ENCODE measurements at places on chromosomes 11 and 22.

- no peak for DNase-seq
These were observed 3.6 kb downstream of the MMP1 start for GRCh38 chr11:102794382-102794781.

DNA sequence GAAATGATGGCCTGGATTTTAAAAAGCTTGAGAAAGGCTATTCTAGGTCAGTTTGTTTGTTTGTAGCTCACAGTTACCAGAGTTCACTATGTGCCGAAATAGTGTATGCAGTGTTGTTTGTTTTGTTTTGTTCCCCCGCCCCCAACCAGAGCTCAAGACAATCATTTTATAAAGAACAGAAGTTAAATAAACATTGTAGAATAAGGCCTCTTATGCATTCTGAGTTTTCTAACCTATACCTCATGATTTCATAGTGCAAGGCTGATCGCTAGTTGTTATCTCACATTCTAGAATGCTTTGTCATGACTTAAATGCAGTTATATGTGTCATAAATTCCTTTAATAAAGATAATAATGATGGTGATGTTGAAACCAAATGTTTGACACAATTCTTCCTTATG lies 7.8 kb downstream of the KCNA4 start:
- no peak for DNase-seq

GRCh38 chr11:18264677-18265555 lies 1.1 kb upstream of the SAA1 start:
- no peak for DNase-seq

DNA sequence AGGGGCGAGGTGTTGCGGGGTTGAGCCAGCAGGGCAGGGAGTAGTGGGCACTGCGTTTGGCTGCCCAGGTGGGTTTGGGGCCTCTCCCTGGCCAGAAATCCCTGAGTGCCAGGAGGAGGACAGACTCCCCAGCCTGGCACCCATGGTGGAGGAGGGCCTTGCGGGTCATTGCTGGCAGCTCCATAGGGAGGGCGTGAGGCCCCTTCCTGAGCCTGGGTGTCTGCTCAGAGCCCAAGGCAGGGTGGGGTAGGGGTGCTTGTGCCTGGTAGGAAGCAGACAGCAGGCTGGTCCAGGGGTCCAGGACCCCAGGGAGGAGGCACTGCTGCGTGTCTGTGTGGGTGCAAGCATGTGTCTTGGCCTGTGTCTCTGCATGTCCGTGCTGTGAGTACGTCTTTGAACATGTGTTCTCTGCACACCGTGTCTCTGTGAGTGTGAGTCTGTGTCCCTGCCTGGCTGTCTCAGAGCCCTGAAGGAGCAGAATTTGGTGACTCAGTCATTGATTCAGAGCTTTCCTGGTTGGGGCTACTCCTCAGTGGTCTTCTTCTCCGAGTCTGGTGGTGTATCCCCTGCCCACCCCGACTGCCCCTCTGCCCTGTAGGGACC lies 3.9 kb downstream of the TSPAN4 start:
- no peak for DNase-seq

DNA sequence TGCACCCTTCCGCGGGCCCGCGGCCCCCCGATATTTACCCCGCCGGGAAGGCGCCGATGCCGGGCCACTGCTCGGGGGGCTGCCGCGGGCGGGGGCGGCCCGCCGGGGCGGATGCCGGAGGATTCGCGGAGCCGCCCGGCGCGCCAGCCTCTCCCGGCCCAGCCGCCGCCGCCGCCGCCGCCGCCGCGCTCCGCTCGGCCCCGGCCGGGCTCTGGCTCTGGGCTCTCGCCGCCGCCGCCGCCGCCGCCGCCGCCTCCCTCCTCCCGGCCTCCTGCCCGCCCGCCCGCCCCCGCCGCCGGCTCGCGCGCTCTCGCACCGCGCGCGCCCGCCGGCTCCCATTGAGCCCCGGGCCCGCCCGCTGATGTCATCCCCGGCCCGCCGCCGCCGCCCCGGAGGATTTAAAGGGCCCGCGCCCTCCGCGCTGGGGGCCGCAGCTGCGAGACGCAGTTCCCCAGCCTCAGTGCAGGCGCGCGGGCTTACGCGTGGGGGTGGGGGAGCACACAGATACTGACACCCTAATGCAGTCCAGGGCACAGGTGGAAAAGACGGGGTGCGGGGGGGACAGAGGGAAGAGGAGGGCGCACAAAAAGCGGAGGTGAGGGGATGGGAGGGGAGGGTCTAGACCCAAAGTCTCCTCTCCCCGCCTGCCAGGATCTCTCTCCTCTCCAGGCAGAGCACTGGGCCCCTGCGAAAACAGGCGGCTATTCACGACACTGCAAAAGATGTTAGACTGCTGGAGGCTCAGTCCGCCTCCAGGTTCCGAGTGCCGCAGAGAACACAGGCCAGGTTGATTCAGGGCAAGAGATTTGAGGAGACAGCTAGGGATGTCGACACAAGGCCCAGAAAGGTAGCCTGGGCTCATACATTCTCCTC lies at the start of gene CSNK1E:
TSS of gene CSNK1E (minus strand) at position 312 of the 873 bp plus-strand sequence. CDS start 3,276 bp downstream, outside the sequence.
- DNase-seq, result peak; percentile 80

GRCh38 chr11:9639985-9640384 lies 23.9 kb upstream of the SWAP70 start:
- peak; percentile 44 for DNase-seq

GRCh38 chr11:57936050-57936418 lies 87.6 kb upstream of the OR9Q1 start:
- DNase-seq, result no peak

GRCh38 chr11:22860241-22860640 lies at the start of gene CCDC179:
TSS of gene CCDC179 (minus strand) at chr11:22860474. CDS start at chr11:22860421, 53 bp downstream.
- DNase-seq, result no peak

- no peak for DNase-seq
These were observed 6.5 kb downstream of the KCNQ1 start for GRCh38 chr11:2451336-2451735.

GRCh38 chr11:69012092-69013008 lies 696 bp downstream of the MRGPRF start:
- DNase-seq, result no peak

DNA sequence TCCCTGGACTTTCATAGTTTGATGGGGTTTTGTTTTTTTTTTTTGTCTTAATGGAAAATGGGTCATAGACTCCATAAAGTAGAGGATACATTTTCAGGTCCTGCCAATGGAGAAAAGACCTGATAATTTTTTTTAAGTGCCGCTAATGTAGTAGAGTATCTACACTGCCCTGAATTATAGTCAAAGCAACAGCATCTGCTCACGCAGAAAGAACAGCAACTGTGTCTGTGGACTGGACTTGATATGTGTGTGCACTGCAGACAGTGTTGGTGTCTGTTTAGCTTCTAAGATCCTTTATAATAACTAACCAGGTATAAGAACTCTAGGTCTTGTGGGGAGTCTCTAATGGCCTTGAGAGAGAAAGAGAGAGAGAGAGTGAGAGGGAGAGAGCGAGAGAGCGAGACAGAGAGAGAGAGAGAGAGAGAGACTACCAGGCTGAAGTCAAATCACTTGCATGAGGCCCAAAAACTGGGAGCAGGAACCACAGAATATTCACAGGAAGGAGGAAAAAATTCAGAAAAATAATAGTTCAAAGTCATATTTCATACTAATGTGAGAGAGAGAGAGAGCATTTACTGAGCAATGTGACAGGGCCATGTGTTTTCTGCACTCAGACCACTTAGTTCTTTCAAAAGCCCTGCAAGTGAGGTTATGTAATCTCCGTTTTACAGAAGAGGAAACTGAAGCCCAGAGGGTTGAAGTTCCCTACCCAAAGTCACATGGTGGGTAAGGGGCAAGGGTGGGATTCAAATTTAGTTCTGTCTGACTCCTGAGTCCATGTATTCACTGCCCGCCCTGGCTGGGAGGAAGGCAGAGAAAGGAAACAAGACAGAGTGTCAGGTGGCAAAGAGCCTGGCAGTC lies 8.6 kb upstream of the MIAT start:
- no peak for DNase-seq

DNA sequence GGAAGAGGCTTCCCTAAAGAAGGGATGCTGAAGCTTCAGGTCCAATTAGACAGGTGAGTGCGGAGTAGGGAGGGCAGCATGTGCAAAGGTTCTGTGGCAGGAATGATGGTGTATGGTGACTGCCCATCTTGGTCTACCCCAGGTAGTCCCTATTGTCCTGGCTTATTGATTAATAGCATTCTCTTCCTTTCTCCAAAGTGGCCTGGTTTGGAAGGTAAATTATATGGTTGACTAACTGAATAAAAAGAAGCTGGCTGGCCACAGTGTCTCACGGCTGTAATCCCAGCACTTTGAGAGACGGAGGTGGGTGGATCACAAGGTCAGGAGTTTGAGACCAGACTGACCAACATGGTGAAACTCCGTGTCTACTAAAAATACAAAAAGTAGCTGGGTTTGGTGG lies 230.5 kb downstream of the MIAT start:
- no peak for DNase-seq

DNA sequence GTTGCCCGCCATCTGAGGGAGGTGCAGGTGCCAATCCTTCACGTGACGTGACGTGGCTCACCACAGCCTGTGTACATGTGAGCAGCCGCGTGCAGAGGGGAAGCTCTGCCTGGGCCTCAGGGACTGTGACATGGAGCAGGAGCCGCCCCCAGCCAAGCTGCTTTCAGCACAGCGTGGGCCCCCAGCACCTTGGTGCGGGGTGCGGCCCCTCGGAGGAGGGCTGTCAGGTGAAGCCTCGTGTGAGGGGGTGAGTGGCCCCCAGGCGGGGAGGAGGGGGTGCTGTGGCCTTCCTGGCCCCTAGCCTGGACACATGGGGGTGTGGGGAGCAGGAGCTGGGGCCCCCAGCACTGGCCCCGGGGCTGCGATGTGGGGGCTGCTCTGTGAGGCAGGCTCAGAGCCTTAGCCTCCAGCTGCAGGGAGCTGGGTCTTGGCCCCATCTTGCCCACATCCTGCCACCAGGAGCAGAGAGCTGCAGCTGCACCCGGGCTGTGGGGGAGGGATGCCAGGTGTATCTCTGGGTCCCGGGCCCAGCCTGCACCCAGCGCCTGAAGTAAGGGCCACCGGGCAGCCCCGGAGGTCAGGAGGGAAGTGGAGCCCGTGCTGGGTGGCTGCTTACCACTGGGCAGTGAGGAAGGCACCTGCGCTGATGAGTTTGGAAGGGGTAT lies at the start of gene ADORA2A:
TSS of gene ADORA2A (plus strand) at position 100 of the 665 bp plus-strand sequence. CDS start 5,806 bp downstream, outside the sequence.
- no peak for DNase-seq

- DNase-seq, result no peak
These were observed 132.4 kb downstream of the LARGE1 start for GRCh38 chr22:33787645-33788456.

GRCh38 chr11:31779374-31779791 lies 31.7 kb downstream of the PAX6 start:
- DNase-seq, result no peak

DNA sequence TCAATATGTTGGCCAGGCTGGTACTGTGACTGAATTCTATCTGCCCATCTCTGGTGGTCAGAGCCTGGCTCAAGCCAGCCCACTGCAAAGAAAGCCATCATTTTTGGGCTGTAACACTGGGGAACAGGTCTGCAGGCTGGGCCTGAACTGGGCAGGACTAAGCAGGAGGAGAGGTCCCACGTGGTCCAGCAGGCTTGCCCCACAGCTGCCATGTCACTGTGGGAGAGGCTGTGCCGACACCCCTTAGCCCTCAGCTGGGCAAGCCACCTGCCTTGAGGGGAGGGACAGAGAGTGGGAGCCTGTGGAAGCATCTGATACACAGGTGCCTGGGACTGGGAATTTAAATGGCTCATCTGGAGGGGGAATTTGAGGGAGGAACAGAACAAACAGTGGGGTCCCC lies 66.7 kb upstream of the CLTCL1 start:
- DNase-seq, result no peak

GRCh38 chr11:45298718-45299117 lies 12.6 kb upstream of the SYT13 start:
- no peak for DNase-seq

- no peak for DNase-seq
These were observed 899 bp upstream of the RAB30 start for GRCh38 chr11:83072350-83073242.

- DNase-seq, result peak; percentile 85
These were observed 97.7 kb downstream of the RBFOX2 start for GRCh38 chr22:35930933-35931332.

DNA sequence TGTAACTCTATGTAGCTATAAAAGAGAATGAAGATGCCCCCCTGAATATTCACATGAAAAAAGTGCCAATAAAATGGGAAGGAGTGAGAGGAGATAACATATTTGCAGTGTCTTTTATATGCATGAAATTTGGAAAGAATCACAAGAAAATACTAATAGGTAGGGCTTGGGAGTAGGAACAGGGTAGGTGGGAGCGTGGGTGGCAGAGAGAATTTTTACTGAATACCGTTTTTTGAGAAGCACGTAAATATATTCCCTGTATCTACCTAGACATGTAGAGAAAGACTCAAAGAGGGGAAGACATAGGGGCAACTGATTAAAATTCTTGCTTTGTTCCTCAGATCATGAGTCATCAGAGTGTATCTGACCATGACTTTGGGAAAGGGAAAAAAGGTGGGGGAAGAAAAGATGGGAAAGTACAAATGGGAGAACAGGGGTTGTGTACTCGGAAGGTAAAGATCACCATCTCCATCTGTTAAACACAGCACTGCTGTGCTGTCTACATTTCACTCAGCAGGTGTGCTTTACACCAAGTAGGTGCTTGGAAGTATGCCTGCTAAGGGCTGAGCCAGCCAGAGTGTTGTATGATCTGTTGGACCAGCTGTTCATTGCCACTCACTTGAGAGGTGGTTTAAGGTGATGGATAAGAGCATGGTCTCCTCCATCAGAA lies 16.0 kb downstream of the PRR5L start:
- DNase-seq, result no peak

DNA sequence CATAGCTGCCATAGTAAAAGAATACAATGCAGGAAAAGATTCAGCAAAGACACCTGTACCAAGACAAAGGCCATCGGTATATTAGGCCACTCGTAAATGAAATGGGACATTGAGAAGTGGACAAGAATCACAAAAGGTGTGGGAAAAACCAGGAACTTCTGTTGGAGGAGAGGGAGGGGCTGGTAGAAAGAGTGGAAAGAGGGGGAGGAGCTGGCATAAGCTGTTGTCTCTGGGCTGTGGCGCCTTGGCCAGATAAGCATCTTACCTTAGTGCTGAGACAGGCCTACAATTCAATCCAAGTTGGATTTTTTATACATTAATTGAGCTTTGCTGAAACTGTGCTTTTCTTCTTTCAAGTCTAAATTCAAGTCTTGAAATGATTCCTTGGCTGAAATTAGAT lies 37.1 kb downstream of the ZNF202 start:
- DNase-seq, result no peak

DNA sequence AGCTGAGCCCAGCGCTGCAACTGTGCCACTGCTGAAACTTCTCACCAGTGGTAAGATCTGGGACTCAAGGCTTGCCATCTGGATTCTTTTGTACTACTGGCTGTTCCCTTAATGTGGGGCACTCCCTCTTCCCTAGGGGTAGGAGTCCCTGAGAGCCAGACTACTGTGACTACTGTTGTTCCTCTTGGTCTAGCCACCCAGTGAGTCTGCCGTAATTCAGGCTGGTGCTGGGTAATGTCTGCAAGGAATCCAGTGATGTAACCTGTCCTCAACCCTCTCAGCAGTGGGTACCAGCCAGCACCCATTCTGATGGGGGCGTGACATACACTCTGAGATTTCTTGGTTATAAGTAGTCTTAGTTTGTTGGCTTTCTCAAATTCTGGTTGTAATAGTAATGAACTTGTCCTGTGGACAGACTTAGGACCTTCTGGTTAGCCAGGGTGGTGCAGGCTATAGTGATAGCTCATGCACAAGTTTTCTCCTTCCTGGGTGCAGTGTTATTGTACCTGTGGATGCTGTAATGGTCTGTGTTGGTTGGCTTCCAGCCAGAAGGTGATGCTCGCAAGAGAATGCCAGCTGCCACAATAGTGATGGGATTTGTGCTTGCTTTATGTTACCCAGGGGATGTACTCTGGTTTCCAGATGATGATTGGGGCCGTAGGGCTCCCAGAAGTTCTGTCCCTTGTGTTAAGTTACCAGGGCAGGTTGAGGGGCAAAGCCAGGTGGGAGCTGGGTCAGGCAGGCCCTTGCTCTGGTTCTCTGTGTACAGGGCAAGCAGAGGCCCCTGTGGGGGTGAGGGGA lies 65.5 kb downstream of the ARHGAP42 start:
- no peak for DNase-seq

GRCh38 chr11:64152841-64153691 lies 12.8 kb downstream of the MACROD1 start:
- DNase-seq, result peak; percentile 57
